ENCODE measurements at places on chromosomes 7 and 10. TPM values are rescaled to one million over a fixed set of nuclear protein-coding genes. Genes with fewer than 3 reads are reported as not detected.

Gene ALKBH4
- total RNA-seq = 11.8 TPM

Gene THSD7A
- total RNA-seq = not detected

Gene DOCK1
- total RNA-seq = 0.35 TPM

Gene PON1
- not detected for total RNA-seq

Gene SFTPA1
- total RNA-seq = not detected

Gene SPDYE2B
- not detected for total RNA-seq

Gene SLC26A5
- not detected for total RNA-seq

Gene JCAD
- 0.05 TPM for total RNA-seq

Gene OPALIN
- total RNA-seq = not detected

Gene ADAM22
- 3.2 TPM for total RNA-seq

Gene PRKCQ
- 49.2 TPM for total RNA-seq

Gene TRRAP
- total RNA-seq = 63.1 TPM

Gene STAMBPL1
- 28.2 TPM for total RNA-seq

Gene LIPN
- total RNA-seq = not detected

Gene ZNF775
- total RNA-seq = 8.2 TPM

Gene IFIT1B
- total RNA-seq = not detected

Gene GPR26
- total RNA-seq = not detected

Gene CYP3A4
- not detected for total RNA-seq

Gene FANK1
- not detected for total RNA-seq

Gene OR2A5
- total RNA-seq = not detected

Gene HMX3
- 2.0 TPM for total RNA-seq

Gene MCM10
- total RNA-seq = 53.2 TPM

Gene ADAMTS14
- total RNA-seq = 0.24 TPM

Gene ING3
- 45.1 TPM for total RNA-seq
